ENCODE measurements at places on chromosomes 5 and 9.

GRCh38 chr5:40356248-40356647 is 323.5 kb upstream of the PTGER4 start:
- DNase-seq = no peak

DNA sequence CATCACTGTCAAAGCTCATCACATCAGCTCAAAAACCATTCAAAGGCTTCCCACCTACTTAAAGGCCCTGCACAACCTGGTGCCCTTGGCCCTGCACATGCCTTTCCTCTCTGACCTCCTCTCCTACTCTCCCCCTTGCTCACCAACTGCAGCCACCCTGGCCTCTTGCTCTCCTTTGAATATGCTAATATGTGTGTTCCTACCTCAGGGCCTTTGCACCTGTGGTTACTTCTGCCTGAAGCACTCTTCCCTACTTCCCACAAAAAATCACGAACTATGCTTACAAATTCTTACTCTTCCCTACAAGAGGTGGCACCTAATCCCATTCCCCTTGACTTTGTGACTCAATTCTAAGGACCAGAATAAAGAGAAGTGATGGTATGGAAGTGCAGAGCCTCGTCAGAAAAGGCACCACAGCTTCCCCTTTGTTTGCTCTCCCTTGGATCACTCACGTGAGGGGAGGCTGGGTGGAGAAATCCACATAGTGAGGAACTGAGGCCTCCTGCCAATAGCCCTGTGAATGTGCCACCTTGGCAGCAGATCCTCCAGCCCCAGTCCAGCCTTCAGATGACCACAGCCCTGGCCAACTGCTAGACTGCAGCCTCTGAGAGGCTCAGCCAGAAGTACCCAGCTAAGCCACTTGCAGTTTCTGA is 3.2 kb upstream of the TMEM171 start:
- DNase-seq = no peak

DNA sequence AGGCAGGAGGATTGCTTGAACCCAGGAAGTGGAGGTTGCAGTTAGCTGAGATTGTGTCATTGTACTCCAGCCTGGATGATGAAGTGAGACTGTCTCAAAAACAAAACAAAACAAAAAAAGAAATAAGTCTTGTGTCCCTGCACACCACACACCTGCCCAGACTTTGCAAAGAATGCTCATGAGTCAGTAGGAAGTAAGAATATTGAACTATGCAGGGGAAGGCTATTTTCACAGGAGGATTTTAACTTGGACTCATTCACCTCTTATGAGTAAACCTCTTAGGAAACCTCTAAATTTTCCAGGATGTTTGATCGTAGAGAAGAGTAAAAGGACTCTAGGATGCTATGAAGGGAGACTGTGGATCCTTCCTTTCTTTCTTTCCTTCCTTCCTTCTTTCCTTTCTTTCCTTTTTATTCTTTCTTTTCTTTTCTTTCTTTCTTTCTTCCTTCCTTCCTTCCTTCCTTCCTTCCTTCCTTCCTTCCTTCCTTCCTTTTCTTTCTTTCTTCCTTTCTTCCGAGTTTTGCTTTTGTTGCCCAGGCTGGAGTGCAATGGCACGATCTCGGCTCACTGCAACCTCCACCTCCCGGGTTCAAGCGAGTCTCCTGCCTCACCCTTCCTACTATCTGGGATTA is 96.7 kb upstream of the CLINT1 start:
- DNase-seq = no peak

DNA sequence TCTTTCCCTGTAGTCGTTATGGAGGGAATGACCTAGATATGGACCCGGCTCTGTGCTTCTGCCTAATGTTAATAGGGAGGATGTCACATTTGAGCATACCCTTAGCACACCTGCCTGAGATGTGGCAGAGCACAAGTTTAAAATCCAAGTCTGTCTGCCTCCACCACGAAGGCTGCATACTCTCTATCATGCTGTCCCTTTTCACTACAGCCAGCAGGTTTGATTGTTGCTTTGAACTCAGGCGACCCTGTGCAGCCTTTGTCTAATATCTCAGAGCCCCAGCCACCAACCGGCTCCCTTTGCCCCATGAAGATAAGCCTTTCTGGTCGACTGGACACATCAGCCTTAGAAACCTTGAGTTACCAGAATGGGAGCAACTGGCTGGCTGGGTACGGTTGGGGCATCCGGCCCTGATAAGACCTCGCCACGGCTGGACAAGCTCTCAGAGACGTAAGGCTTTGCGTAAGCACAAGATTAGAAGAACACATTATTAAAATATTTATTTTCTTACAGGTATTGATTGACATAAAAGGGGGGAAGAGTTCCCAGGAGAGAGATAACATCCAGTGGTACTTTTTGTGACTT is 222.0 kb upstream of the TRIM32 start:
- DNase-seq = no peak

DNA sequence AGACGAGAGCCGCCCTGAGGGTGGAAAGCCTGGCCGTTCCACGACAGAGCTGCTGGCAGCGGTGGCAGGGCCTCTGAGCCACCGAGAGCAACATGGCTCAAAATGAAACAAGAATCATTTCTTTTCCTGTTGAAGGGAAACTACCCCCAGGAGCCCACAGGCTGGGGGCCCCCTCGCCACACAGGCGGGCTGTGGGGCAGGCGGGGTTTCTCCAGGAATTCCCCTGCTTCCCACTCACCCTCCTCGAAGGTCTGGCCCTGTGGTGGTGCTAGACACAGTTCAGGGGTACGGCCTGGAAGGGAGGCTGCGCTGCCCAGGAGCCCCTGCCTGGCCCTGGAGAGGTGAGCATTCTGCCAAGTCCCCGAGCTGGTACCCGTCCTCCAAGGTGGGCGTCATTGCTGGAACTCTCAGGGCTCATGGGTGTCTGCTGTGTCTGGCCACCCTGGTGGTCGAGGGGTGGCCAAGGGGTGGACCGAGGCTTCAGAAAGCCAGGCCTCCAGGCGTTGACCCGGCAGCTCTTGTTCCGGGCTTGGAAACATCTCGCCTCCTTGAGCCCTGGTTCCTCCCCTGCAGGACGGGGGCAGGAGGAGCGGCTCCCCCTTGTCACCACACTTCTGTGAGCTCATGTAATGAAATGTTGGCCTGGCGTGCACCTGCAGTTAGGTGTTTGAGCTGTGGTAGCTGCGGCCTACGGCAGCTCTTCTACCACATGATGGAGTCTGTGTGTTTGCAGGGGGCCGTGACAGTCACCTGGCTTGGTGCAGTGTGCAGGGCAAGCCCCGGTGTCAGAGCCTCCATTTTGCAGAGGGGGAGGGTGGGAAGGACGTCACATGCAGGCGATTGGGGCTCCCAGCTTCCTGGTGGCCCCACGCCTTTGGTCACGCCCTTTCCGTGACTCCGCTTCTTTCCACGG is 65.3 kb downstream of the RXRA start:
- peak; percentile 65 for DNase-seq

DNA sequence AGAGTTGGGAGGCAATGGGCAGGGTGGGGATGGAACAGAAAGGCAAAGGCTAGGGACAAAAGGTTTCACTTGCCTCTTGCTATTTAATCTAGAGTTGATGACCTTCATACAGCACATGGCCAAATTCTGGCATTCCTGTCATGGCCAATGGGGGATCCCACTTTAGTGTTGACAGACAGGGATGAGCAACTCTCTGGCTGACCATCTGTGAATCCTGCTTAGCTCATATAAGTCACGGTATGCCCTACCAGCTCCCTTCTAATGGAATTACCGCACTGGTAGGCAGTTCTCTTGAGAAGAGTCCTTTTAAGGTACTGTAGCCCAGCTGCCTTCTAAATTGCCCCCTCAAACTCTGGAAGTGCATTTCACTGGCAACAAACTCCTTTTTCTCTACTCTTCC is 76.1 kb downstream of the MAMDC2 start:
- DNase-seq = no peak

- DNase-seq = peak; percentile 5
Observed at GRCh38 chr9:15135164-15135792, 171.7 kb downstream of the TTC39B start.

DNA sequence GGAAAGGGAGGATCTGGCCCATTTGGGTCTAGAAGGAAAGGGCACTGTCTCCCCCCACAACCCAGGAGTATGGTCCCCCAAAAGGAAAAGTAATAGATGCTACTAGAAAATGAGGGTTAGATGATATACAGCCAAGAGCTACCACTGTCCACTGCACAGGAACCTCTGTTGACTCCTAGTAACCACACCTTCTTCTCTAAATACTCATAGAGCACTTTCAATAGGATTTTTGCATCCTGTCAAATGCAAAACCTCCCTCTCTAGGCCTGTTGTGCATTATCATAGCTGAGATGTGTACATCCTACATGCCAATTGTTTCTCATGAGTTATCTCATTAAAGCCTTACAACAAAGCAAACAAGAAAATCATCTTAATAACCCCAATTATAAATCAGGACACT is 66.8 kb downstream of the THBS4 start:
- no peak for DNase-seq

DNA sequence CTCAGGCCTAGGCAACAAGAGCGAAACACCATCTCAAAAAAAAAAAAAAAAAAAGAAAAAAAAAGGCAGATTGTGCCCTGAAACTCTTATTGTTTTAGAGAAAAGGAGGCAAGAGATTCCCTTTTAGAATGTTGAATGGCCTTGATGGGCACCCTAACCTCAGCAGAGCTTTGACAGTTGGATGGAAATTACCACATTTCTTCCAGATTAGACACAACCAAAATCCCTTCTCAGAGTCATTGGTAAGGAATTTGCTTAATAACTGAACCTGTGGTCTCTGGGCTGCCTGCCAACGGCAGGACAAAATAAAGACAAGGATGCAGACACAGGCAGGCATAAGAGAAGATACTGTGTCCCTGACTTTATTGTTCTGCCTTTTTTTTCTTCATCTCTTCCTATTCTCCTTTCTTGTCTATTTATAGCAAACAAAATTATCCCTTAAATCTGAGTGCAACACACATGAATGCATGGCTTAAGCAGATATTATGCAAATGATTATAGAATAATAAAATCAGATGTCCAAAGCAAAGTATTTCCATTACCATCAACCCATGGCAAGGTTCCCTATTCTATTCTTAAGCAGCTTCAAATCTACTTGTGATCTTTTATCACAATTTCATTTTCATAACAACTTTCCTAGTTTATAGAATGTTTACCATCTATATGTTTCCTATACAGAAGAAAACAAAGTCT is 37.3 kb upstream of the TRIO start:
- no peak for DNase-seq

DNA sequence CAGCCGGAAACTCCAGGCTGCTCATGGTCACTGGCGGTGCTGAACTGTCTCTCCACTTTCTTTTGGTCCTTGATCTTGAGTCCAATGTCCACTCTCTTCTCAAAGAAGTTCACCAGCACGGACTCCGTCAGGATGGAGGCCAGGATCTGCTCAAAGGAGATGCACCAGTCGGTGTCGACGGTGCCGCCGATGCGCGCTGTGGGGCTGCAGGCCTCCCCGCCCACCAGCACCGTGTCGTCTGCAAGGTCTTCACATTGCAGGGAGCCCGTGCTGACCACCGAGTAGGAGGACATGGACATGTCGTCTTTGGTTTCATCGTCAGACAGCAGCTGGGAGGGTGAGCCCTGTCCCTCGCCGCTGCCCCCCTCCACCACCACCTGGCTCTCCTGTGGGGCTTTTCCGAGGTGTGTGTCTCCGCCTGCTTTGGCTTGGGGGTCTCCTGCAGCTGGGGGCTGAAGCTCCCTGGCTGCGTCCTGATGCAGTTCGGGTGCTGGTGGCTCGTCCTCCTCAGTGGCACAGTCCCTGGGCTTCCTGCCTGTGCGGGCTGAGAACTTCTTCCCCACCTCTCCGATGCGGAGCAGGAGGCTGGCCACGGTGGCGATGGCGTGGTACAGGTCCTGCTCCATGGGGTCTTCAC is 5.0 kb upstream of the MRNIP start:
- no peak for DNase-seq

GRCh38 chr5:171310212-171310818 is 1.3 kb downstream of the TLX3 start:
- DNase-seq = no peak

DNA sequence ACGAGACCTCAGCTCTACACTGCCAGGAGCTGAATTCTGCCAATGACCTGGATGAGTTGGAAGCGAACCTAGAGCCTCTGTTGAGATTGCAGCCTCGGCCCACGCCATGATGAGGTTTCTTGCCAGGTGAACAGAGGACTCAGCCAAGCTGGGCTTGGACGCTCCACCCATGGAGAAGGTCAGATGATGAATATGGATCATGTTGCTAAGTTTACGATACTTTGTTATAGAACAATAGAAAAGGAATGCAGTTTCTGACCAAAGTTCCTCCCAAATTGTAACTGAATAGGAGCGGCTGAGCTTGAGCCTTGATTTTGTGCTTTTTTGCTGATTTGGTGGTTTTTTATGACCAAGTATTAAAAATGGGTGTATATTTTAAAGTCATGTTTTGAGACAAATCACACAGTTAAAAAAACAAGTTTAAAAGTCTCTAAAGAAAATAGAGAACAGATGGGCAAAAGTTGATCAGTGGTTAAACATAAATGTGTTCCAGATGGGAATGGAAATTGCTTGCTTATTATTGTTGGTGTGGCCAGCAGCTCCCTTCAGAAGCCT is 32.9 kb downstream of the ROPN1L start:
- DNase-seq = no peak

- no peak for DNase-seq
Observed at GRCh38 chr5:133610489-133611356, 1.6 kb downstream of the FSTL4 start.

- DNase-seq = no peak
Observed at GRCh38 chr5:59500014-59500413, 393.5 kb downstream of the PDE4D start.

DNA sequence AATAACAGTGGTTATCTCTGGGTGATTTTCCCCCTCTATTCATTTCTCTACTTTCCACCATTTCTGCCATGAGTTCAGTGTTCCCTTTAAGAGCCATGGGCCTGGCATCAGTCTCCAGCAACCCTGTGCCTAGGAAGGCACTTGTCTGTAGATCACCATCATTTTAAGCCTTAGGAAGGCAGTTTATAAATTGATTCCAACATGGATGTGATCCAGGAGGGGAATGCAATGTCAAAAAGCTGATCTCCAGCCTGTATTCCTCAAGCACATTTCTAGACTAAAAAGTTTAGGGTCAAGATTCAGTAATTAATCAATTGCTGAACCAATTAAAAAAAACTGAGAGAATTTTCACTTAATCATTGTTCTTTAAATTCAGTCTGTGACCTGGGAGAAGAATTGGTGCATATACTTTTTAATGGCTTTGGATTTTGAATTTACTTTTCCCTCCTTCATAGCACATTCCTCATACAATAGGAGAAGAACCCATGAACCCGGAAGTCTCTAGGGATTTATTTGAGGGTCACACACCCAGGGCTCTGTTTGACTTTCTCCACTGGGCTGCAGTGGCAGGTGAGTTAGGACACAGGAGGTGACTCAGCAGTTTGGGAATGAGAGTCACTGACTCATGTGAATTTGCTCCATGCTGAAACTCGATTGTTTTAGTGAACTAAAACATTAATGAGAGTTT is 6.1 kb upstream of the ERMP1 start:
- no peak for DNase-seq

- DNase-seq = no peak
Observed at GRCh38 chr5:102611312-102611711, 112.5 kb upstream of the SLCO6A1 start.

DNA sequence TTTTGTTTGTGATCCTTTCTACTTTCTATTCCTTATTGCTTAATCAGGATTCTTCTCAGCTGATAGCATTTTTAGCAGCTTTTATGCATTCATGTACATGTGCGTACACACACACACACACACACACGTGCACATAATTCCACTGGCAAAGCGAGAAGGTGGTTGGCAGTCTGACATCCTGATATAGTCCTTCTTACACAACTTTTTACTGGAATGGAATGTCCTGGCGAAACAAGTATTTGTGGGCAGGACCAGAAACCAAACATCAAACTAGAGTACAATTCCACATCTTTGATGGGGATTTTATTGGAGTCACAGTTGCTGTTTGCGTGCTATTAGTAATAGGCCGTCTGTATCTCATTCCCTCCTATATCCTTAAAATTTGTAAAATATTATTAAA is 356.5 kb downstream of the CCDC171 start:
- no peak for DNase-seq

Measured in stimulated activated CD8-positive, alpha-beta memory T cell treated with anti-CD3 and anti-CD28 coated beads, Interleukin-7, amount 100 ng/mL, for 4 hours (primary cell).